ENCODE measurements at places on chromosomes 7 and 10.

DNA sequence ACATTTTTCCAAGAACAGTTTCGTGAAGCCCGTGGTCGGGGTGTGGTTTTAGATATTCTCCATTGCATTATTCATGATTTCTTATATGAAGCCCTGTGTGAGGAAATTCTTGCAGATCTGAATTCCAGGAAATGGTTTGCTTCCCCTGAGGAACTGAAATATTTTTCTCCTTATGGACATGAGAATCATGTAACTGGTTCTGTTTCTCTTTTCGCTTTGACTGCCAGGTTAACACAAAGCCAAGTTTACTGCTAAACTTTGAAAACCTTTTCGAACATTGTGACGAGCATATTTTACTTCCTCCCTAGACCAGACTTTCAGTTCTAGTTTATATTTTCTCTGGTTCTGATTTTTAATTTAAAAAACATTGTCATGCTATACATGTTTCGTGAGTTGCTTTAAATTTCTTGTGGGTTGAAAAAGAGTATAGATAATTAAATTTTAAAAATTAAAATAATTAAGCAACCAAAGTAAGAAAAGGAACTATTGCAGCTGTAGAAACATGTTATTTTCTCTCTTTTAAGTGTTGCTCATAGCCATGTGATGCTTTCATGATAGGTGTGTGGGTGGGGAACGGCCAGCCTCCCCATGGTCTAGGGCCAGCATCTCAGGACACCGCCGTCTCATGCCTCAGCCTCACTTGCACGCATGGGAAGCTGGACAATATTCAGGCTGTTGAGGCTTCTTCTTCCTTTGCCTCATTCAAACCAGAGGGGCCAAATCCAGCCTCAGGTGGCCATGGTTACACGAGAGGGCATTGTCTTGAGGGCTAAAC is 97.1 kb downstream of the CREB5 start:
- no peak for DNase-seq

DNA sequence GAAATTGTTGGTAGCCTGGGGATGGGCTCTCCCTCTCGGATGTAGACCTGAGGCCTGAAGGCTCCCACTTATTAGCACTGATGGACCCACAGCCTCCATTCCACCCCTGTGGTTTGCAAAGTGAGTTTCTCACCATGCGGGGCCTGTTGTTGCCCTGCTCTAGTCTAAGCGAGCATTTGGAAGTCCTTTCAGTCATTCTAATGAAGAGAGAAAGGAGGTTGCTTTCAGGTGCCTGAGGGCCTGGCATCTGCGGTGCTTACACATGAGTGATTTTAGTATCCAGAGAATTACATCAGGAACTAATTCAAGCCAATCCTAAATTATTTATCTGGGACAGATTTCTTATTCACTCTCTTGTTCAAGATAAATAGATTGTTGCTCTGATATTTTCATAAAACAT is 61.6 kb downstream of the NAMPT start:
- no peak for DNase-seq

DNA sequence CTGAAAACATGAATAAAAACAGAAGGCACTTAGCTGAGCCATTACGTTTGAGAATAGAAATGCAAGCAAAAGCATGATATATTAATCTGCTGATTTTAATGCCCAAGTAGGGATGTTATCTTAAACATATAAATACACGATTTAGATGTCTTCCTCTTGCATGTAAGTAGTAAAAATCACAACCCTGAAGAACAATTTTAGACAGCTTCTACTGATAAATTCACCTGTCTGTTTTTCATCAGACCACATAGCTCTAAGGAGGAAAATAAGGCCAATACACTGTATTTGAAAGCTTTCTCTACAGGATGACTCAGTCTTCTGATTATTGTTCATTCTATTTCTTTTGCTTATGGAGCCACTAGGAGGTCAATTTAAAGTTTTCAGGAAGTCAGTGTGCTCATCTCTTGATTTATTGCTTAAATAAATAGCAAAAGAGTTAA is 210.9 kb upstream of the CHRM2 start:
- no peak for DNase-seq

GRCh38 chr7:130008941-130009847 is 42.0 kb downstream of the ZC3HC1 start:
- DNase-seq: no peak

DNA sequence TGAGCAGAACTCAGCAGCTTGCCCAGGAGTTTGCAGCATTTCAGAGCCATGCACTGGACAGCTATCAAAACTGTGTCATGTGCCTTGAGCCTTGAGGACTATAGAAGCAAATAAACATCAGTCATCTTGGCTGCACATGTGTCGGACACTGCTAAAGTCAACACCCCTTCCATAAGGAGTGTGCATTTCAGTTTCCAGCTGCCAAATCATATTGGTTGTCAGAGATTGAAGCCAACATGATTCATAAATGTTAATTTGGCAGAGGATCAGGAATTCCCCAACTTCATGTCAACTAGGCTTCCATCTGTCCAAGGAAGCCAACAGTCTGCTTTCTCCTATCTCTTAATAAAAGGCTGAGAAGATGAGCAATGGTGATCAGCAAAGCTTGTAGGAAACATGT is 32.8 kb downstream of the SLC16A12 start:
- no peak for DNase-seq

DNA sequence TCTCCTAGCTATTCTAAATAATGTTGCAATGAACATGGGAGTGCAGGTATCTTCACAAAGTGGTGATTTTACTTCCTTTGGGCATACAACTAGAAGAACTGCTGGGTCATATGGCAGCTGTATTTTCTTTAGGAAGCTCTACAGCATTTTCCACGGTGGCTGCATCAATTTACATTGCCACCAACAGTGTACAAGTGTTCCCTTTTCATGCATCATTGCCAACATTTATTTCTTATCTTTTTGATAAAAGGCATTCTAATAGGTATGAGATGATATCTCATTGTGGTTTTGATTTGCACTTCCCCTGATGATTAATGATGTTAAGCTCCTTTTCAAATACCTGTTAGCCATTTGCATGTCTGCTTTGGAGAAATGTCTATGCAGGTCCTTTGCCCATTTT is 52.6 kb downstream of the NT5C2 start:
- DNase-seq: no peak

DNA sequence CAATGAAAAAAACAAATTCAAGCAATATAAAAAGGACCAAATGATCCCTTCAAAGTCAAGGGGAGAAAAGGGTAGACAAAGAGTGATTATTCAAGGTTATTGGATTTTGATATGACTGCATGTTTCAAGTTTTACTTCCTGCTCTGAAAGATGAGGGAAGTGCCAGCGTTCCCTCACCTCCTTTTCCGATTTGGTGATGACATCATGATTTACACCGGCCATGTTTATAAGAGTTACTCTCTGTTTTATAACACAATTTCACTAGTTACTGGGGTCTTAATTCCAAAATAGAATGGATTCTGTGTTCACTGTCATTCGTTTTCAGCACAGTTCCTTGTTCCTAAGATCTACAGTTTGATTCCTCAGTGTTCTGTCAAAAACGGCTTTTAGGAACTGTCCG is 60.5 kb upstream of the CPXM2 start:
- DNase-seq: no peak

DNA sequence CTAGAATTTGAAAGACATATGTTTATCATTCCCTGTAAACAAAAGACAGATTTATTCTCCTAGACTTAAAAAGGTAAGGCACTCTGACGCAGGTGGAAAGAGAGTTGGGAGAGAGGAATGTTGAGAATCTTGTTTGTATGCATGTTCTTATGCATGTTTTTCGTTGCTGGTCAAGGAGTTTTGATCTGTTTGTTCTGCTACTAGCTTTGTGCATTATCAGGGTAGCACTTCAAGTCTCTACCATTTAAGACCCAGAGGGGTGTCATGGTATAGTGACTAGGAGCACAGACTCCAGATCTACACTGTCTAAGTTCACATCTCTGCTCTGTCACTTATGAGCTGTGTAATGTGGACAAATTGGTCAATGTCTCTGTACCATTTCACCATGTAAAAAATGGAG is 200.2 kb upstream of the FZD1 start:
- DNase-seq: no peak

DNA sequence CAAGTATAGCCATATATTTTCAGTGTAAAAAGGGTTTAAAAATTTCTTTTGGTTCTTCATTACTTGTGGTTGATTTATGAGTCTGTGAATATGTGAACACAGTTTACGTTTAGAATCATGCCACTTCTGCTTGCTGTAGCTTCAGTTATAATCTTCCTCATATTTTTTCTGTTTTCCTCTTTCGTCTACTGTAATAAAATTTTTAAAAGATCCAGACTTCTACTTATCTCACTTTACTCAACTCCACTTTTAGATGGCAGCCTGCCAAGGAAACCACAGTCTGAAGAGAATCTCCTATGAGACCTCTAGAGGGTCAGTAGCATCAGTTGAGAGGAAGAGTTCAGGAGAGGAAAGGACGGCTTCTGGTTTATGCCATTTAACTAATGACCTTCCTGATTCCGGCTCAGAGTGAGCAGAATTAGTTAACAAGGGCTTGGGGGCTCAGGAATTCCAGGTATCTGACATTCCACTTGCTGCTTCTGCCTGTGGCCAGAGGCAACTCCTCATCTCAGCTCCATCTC is 21.4 kb downstream of the CREB5 start:
- DNase-seq: no peak

- DNase-seq: no peak
Observed at GRCh38 chr7:70317356-70317755, 719.1 kb downstream of the AUTS2 start.

DNA sequence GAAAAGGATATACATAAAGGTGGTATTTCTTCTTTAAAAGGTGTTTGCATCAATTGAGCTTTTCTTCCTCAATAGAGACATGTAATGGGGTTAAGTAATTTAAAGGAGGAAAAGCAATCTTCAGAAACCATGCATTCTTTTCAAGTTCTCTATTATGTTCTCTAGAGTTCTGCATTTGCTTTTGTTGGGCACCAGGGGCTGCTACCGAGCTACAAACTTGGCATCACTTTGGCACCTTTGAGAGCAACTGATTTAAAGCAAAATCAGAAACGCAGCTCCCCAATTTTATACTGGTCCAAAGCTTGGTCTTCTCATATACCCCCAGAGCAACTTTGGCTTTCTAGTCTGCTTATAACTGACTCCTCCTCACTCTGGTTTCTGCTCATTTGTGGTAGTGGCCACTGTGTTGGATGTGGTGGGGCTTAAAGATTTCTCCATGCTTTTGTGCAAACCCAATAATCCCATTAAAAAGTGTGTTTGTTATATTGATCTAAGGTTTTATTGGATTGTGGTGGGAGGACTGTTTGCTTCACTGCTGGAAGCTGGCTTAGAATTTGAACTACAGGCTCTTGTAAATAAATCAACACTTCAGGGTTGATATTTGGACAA is 712.1 kb downstream of the PHTF2 start:
- DNase-seq: peak; percentile 44

DNA sequence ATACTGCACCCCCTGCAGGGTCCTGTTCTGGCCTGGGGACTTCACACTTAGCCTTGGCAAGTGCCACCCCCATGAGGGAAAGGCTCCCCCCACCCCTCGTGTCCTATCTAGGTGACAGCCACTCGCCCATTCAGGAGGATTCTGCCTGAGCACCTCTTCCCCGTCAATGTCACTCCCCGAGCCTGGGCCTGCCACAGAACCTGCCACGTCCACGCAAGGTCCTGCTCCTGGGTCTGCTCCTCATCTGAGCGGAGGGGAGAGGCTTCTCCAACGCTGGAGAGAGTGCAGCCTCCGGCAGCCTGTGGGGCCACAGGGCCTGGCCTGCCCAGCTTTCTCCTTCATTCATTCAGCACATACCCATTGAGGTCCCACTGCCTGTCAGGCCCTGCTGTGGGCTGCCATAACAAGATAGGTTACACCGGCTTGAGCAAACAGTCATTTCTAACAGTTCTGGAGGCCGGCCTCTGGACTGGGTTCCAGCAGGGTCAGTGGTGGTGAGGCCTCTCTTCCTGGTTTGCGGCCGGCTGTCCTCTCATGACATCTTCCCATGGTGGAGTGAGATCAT is 92.0 kb upstream of the RET start:
- DNase-seq: no peak

- no peak for DNase-seq
Observed at GRCh38 chr10:14330388-14331061, at the start of gene FRMD4A. TSS of gene FRMD4A (minus strand) at chr10:14330924.

Measured in NCI-H187 treated with DMSO at 0.1 percent for 48 hours (cell line).